ENCODE measurements at places on chromosomes 6 and 20.

DNA sequence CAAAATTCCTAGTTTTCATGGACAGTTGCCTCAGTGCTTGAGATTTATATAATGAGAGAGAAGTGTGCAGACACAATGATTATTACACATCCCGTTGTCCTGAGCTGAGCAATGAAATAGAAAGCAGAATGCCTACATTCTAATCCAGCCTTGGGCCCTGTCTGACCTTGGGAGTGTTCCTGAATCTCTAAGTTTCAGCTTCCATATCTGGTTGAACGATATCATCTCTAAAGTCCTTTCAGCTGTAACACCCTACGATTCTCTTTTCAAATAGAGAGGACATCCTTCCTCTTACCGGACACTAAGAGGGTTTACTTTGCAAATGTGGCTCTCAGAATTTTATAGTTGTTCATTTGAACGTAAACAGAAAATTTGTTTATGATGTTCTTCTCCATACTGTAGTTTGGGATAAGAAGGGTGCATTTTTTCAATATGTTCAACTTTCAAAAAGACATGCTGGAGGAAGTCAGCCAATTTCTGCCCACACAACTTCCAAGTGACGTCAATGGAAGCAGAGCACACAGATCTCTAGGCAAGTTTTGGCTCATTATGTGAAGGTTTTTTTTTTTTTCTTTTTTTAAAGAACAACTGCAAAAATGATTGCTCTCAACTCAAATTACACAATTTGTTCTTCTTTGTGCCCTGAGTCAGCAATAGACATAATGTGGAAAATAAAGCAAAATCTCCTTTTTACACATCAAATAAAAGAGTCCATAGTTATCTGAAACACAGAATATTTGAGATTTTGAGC lies 50.4 kb downstream of the PDE7B start:
- no peak for DNase-seq

DNA sequence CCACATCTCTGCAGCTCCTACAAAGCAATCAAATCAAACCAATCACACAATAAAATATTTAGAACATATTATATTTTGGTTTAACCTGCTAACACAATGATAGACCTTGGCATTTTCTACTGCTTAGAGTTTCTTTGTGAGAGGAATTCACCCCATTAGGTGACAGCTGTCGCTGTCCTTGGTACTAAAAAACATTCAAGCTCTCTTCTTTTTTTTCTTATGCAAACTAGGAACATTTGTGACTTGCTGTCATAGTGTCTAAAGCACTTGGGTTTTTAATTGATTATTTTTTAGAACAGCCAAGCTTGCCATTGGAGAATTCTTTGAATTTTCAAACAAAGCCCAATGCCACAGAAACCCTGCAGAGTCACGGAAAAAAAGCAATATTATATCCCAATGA lies 46.4 kb downstream of the CNR1 start:
- no peak for DNase-seq

- DNase-seq: no peak
These were observed 532.5 kb downstream of the KIF16B start for GRCh38 chr20:16040742-16041141.

DNA sequence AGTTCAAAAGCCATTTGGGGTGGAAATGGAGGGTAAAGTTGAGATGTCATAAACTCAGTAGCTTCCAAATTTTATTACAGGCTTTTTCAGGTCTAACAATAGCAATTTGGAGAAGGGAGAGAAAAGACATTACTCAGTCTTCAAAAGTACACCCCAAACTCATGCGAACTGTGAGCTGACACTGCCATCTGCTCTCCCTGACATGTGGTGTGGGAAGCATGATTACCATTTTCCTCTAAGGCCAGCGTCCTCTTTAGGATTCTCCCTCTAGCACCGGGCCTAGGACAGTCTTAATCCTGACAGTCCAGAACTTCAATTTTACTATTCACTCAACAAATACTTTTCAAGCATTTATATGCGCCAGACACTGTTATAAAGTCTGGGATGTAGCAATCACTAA lies 536.0 kb upstream of the JARID2 start:
- DNase-seq: no peak

DNA sequence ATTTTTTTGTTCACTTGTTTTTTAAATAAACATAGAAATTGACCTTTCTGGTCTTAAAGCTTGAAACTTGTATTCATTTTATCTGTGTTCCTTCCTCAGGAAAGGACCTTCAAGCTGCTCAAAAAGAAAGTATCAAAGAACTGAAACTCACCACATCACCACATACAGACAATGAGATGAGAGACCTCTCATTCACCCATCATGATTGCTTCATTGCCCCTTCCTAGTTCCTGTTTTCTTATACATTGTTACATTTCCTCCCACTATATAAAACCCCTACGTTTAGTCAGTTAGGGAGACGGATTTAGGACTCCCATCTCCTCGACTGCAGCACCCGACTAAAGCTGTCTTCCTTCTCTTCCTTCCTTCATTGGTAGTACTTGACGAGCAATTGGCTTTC lies 180.5 kb upstream of the OPRM1 start:
- DNase-seq: no peak

DNA sequence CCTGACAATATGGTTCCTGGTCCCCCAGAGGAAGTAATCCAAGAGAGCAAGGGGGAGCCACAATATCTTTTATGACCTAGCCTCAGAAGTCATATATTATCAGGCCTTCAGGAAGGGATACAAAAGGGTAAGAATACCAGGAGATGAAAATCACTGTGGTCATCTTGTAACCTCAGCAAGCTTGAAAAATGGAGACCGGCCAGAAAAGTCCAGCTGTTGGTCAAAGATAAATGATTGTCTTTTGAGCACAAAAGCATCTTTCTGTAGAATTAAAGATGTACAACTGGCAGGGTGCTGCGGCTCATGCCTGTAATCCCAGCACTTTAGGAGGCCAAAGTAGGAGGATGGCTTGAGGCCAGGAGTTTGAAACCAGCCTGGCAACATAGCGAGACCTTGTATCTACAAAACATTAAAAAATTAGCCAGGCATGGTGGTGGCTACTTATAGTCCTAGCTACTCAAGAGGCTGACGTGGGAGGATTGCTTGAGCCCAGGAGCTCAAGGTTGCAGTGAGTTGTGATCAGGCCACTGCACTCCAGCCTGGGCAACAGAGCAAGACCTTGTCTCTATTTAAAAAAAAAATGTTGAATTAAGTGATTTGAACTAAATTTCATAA lies 118.0 kb upstream of the MARCKS start:
- no peak for DNase-seq

- DNase-seq: no peak
These were observed 15.8 kb downstream of the ANKRD60 start for GRCh38 chr20:58212636-58213035.

- peak; percentile 56 for DNase-seq
These were observed 8.5 kb downstream of the TMEM242 start for GRCh38 chr6:157314705-157315321.

- DNase-seq: no peak
These were observed 917.8 kb upstream of the ADGRB3 start for GRCh38 chr6:67717281-67717680.

Measured in SK-N-DZ (cell line).